ENCODE measurements at places on chromosomes 1 and 21. TPM values are rescaled to one million over a fixed set of nuclear protein-coding genes. Genes with fewer than 3 reads are reported as not detected.

The SDCCAG8 gene
- 49.3 TPM for total RNA-seq

The C1orf87 gene
- total RNA-seq = not detected

The SRP9 gene
- total RNA-seq = 227 TPM

The FAM177B gene
- total RNA-seq = not detected

The MTARC1 gene
- total RNA-seq = 8.2 TPM

The F13B gene
- total RNA-seq = not detected

The RGL1 gene
- total RNA-seq = 0.87 TPM

The SLC44A5 gene
- not detected for total RNA-seq

The BACH1 gene
- 6.0 TPM for total RNA-seq

The ZNF593OS gene
- not detected for total RNA-seq

The MPL gene
- not detected for total RNA-seq

The EXO1 gene
- 24.7 TPM for total RNA-seq

The SPRR2E gene
- not detected for total RNA-seq

The HLX gene
- total RNA-seq = 6.2 TPM

The BLACAT1 gene
- total RNA-seq = not detected

The SLFNL1 gene
- not detected for total RNA-seq

The FCGR2B gene
- total RNA-seq = not detected

The EDARADD gene
- total RNA-seq = 2.8 TPM

Measured in A549 treated with ZK216348 at 1 μM for 4 hours (cell line).